ENCODE measurements at places on chromosomes 5 and 9.

- no peaks in the 10 kb centered on the region for H3K27me3 ChIP-seq
- H3K36me3 ChIP-seq, result no peaks in the 10 kb centered on the region
- peaks cover 17% of the 10 kb centered on the region for H3K4me1 ChIP-seq
- no peak overlapping the region for H3K27ac ChIP-seq
Measured at GRCh38 chr5:1136814-1137213, 25.0 kb upstream of the SLC12A7 start.

- H3K4me3 ChIP-seq, result no peak overlapping the region
- no peaks in the 10 kb centered on the region for H3K27me3 ChIP-seq
- H3K4me1 ChIP-seq, result no peaks in the 10 kb centered on the region
- DNase-seq, result no peak
Measured at GRCh38 chr5:74311961-74312360, 328.6 kb downstream of the ENC1 start.

DNA sequence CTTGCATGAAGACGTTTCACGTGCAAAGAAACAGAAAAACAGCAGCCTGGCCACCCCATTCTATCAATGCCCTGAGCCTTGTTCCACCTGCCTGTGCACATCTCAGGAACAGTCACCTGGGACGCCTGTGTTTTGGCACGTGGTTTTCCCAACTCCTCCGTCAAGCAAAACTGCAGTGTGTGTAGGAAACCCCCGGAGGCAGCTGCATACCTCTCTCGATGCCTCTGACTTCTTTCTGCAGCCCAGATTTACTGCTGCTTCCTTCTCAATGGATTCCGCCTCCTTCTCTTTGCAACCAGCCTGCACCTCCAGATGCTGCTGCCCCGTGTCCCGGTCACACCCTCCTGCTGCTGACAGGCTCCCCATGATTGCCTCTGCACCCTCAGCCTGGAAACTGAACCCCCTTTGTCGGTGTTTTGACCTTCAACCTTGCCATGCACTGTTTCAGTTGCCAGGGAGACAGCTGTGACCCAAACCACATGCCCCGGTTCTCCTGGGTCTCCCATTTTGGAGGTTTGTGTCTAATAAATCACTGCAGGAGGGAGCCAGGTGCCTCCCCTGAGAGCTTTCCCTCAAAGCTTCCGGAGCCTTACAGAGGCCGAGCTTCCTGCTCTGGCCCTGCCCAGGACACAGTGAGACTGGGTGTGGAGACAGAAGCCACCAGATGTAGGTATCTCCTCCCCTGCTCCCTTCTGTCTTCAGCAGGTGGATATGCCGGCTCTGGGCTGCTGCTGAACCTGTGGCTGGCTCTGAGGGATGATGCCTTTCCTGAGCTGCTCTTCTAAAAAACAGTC lies 395.5 kb upstream of the IRX1 start:
- DNase-seq, result no peak
- H3K27ac ChIP-seq, result no peak overlapping the region
- peaks cover 3% of the 10 kb centered on the region for H3K27me3 ChIP-seq

- no peak overlapping the region for H3K4me3 ChIP-seq
- no peak overlapping the region for H3K27ac ChIP-seq
- no peak for DNase-seq
Measured at GRCh38 chr9:126676102-126676684, 62.5 kb downstream of the LMX1B start.

GRCh38 chr9:27423915-27424710 lies 100.0 kb upstream of the IFNK start:
- no peak for DNase-seq
- H3K27me3 ChIP-seq, result no peaks in the 10 kb centered on the region
- no peak overlapping the region for H3K27ac ChIP-seq
- H3K36me3 ChIP-seq, result no peaks in the 10 kb centered on the region
- no peaks in the 10 kb centered on the region for H3K4me1 ChIP-seq
- H3K4me3 ChIP-seq, result no peak overlapping the region

- peak; percentile 6 for DNase-seq
- H3K4me1 ChIP-seq, result peaks cover 8% of the 10 kb centered on the region
- no peak overlapping the region for H3K4me3 ChIP-seq
- H3K36me3 ChIP-seq, result no peaks in the 10 kb centered on the region
Measured at GRCh38 chr5:135309391-135310327, 89.4 kb downstream of the MACROH2A1 start.
